ENCODE measurements at places on chromosomes 5 and 9.

DNA sequence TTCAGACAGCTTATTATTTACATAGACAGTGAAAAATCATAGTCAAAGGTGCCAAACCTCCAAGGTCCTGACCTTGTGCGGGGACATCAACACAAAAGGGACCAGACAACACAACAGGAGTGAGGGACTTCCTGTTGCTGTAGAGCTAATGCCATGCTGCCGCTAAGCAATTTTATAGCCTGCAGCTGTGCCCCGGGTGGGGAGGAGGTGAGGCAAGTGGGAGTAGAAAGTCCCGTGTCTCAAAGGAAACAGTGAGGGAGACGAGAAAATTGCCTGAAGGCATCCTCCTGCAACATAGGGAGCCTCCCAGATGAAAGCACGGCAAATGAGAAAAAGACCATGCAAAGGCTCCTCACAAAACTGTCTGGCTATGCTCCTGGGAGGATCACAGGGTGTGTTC lies 58.8 kb downstream of the CAAP1 start:
- DNase-seq, result no peak

DNA sequence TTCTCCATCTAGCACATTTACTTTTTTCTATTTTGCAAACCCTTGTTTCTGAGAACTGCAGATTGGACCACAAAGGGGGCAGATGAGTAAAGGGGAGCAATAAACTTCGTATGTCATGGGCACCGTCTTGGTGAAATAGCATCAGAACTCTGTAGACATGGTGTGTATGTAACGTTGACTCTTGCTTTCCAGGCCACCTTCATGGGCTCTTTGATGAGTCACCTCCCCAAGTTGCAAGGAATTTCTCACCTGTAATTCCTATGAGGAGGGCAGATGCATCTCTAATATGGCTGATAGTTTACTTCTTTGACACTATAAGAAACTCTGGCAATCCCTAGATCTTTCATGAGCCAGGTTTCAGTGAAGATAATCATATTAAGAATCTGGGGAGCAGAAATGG lies 163.4 kb upstream of the PLPPR1 start:
- no peak for DNase-seq

- DNase-seq, result no peak
Observed at GRCh38 chr5:78537821-78538220, 110.8 kb downstream of the LHFPL2 start.

DNA sequence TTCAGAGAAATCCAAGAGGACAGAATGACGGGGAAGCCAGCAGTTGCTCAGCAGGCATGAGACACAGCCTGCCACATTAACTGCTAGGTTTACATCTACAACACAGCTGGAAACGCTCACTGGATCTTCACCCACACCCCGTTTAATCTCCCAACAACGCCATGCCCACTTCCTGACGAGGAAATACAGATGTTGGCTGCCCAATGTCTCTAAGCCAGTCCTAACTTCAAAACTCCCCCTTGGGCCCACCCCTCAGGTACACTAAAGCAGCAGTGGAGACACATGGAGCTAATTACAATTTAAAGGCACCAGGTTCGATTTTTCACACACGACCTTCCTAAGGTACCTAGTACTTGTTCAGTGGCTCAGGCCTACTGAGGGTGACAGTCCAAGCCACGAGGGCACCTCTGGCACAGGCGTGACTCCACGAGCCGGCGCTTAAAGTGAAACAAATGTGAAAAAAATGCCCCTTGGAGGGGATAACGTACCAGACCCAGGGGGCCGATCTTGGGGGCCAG lies 904 bp downstream of the RPL12 start:
- DNase-seq, result peak; percentile 16

- no peak for DNase-seq
Observed at GRCh38 chr9:34582787-34583186, 6.7 kb downstream of the CNTFR start.

GRCh38 chr5:161095953-161096352 lies 243.9 kb upstream of the ATP10B start:
- DNase-seq, result peak; percentile 7

DNA sequence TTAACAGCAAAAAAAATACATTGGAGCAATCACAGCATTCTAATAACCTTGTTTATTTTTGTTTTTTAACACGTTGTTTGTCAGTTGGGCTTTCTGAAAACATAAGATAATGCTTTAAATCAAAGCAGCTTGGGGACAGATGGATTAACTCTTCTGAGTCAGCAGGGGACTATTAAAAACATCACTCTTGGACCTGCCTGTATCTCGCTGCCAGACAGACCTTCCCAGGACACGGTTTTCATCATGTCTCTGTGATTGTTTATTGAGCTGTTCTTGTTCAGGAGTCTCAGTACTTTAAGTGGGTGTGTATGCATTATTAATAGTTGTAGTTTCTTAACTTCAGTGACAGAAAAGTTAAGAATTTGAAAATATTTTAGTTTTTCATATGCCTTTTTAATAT lies 173.2 kb downstream of the SH3GL2 start:
- DNase-seq, result no peak

- DNase-seq, result peak; percentile 72
Observed at GRCh38 chr5:131589510-131590348, 45.3 kb downstream of the RAPGEF6 start.

DNA sequence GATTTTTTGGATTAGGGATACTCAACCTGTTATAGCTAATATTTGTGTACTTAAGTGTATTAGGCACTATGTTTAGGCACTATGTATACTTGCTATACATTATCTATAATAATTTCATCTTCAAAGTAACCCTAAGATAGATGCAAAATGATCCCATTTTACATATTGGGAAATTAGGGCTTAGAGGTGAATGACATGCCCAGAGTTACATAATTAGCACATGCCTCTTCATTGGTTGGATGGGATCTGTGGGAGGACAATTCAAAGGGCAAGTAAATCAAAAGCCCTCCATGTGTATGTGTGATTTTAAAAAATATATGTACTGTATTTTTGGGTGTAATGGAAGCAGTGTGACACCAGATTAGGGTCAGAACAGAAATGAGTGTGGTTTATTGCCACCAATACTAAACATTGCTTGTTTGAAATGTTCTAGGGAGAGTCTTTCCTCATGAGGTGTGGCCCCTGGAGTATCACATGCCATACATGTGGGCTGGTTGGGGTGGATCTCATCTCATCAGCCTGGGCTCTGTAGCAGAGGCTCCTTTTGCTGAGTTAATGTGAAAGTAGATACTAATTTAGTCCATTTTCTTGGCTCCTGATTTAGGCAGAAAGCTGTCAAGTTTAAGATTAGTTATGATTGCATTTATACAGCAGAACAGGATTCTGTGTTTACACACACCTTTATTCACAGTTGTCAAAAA lies 5.5 kb downstream of the C9orf85 start:
- peak; percentile 51 for DNase-seq
